ENCODE measurements at places on chromosomes 5 and 9.

GRCh38 chr5:151899399-151899798, 25.3 kb downstream of the GLRA1 start:
- DNase-seq, result no peak

DNA sequence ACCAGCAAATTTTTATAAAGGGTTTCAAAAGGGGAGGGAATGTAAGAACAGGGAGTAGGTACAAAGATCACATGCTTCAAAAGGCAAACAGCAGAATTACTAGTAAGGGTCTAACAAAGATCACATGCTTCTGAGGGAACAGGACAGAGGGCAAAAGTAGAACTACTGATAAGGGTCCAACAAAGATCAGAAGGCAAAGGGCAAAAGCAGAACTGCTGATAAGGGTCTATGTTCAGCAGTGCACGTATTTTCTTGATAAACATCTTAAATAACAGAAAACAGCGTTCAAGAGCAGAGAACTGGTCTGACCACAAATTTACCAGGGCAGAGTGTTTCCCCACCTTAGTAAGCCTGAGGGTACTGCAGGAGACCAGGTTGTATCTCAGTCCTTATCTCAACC, 469.5 kb upstream of the PIK3R1 start:
- DNase-seq, result no peak

DNA sequence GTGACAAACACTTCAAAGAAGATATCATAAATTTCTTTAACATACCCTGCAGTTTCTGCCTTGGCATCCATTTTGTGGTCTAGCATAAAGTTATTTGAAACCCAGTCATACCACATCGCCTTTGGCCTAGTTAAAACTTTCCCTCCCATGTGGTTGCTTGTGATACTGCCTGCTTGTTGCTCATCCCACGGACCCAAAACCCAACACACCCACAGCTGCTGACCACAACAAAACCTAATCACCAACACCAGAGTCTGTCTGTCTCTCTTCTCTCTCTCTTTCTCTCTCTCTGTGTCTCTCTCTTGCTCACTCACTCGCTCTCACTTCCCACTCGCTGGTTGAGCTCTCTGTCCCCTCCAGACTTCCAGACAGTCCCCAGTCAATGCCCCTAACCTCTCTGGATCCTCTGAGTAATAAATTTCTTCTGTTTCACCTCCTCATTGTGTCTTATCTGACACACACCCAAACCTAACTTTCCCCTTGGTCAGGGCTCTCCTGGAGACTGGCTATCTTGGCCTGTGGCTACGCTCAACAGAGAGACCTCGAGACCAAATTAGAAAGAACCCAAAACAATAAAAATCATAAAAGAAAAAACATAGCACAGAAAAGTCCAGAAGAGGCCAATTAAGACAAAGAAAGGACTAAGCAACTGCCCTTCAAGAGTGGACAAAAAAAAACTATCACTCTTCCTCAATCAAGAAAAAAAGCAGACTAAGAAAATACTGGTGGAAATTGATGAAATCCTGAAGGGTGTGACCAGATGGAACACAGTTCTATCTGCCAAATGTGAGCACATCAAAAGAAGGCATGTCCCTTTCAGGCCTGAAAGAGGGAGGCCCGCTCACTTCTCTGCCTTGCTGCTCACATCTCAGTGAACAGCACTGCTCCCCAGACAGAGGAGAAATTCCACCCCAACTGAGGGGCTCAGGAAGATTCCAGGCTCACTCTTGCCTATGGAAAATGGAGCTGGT, 41.5 kb downstream of the TTLL11 start:
- no peak for DNase-seq

DNA sequence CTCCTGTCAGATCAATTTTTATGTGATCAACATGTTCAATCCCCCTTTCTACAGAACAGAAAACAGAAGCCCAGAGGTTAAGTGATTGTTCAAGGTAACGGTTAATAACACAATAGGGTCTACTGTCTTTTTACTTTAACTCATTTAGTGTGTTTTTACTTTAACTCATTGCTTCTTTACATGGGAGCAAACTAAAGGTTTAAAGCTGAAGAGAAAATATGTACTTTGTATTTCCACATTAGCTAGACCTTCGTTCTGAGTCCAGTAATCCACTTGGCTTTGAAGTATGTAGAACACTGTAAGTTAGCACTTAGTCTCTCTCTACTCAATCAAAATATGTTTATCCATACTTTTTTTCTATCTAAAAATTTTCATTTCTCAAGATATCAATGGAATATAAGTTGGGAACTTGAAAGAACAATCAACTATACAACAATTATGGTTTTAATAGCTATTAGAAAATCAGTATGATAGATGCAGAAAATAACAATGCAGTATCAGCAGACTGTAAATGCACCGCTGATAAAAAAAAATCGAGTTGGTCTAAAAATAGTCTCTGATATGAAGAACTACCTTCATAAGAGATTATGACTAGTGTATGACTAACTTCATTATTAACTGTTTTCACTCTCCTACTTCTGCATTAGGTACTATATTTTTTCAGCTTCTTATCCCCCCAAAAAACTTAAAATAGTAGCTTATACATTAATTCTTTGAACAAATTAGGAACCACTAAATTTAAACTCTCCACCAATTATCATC, 20.6 kb downstream of the PGGT1B start:
- DNase-seq, result no peak

GRCh38 chr9:133685653-133686609, 49.8 kb downstream of the DBH start:
- no peak for DNase-seq
